ENCODE measurements at places on chromosomes 16 and 17.
A peak's percentile ranks its signal among the peaks of the same experiment; 100 is the strongest.

GRCh38 chr16:66898207-66898606 lies 17.9 kb downstream of the PDP2 start:
- no peak for DNase-seq

DNA sequence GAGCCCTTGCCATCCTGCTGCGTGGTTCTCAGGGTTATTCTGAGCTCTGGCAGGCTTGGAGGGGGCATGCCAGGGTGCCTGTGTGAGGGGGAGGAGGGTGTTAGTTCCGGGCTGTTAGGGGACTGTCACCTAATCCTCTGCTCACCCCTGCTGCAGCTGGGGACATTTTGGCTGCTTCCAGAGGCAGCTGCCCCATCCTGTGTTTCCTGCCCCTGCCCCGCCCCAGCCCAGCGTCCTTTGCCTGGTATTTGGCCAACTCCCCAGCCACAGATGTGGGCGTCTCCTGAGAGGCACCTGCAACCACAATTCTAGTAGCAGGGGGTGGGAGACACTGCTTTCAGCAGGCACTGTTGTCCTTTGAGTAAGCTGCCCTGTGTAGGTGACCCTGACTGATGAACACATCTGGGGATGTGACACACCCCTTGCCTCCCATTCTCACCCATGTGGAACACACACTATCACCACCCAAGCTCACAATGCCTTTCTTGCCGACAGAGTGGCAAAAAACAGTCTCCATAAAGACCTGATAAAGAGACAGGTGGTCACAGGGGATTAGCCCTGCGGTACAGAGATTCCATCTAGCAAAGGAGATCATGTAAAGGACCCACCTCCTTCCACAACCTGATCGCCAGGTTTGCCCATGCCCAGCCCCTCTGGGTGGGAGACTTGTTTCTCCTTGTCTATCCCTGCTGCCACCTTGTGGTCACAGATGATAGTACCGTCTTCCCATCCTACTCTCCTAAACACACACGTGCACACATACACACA lies at the start of gene CHRNE:
Gene CHRNE, minus strand, starts transcription at position 48 of the 768 bp plus-strand sequence. Its CDS starts 35 bp downstream, at position 13.
- peak; percentile 71 for DNase-seq

GRCh38 chr17:45345554-45346215 lies 28.9 kb upstream of the MAP3K14 start:
- DNase-seq = no peak

GRCh38 chr16:89607937-89608740 lies 5.3 kb upstream of the DPEP1 start:
- DNase-seq = no peak

DNA sequence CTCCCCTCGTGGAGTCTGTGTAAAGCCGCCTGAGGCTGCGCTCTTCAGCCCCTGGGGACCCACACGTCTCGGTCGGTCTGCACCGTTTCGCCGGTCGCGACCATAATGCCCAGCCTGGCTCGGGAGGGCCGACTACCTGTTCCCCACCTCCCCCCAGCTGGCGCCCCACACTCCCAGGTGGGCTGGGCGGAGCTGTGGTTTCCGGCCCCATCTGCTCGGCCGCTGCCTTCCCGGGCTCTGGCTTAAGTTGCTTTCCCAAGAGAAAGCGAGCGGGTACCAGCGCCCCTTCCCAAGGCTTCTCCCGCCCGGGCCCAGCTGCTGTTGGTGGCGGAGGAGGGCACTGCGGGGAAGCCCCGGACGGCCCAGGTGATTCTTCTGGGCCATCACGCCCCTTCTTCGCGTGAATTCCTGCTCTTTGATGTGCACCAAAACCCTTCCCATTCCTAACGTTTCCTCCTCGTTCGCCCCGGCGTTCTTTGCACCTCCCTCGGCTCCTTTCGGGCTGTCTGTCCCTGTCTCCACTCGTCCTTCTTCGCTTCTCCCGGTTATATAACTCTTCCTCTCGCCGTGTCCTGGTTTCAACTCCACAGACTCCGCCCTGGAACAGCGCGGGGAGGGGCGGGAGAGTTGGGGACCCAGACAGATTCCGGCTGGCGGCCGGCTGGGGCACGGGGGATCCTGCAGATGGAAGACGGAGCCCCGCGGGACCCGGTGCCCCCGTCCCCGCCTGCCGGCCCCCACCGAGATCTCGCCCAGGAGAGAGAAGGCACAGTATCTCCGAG lies 2.0 kb downstream of the KDM6B start:
- DNase-seq = peak; percentile 34

GRCh38 chr16:6114691-6115090 lies 1017.1 kb upstream of the EEF2KMT start:
- DNase-seq = no peak
